GM04504 (cell line): ENCODE measurements at places on chromosomes 2 and 18.

DNA sequence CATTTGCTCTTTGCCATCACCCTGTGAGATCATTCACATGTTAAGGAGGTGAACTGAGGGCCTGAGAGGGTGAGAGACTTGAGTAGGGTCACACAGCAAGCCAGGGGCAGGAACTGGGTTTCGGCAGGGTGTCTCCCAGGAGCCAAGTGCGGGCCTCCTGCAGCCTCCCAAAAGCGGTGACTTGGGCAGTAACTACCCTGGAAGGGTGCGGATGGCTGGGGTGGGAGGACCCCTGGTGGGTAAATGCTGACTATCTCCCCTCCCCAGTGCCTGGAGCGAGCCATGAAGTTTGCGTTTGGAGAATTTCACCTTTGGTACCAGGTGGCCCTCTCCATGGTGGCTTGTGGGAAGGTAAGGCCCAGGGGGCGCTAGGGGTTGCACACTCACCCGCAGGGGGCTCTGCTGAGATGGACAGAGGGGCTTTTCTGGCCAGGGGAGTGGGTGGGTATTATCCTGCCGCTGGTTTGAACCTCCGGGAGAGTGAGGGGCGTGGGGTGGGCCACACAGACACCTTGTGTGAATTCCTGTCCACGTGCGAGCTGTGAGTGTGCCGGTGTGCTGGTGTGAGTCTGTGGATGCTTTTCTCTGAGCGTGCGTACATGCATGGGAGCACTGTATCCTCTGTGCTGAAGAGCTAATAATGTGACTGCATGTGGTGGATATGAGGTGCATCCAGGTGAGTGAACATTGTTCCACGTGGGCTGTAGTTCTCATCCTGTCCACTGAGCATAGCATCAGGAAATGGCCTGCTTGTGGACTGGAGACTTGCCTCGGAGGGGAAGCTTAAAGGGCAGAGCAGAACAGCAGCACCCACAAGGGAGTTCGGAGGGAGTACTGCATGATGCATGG is 91.0 kb upstream of the MCFD2 start:
- no peak for DNase-seq

DNA sequence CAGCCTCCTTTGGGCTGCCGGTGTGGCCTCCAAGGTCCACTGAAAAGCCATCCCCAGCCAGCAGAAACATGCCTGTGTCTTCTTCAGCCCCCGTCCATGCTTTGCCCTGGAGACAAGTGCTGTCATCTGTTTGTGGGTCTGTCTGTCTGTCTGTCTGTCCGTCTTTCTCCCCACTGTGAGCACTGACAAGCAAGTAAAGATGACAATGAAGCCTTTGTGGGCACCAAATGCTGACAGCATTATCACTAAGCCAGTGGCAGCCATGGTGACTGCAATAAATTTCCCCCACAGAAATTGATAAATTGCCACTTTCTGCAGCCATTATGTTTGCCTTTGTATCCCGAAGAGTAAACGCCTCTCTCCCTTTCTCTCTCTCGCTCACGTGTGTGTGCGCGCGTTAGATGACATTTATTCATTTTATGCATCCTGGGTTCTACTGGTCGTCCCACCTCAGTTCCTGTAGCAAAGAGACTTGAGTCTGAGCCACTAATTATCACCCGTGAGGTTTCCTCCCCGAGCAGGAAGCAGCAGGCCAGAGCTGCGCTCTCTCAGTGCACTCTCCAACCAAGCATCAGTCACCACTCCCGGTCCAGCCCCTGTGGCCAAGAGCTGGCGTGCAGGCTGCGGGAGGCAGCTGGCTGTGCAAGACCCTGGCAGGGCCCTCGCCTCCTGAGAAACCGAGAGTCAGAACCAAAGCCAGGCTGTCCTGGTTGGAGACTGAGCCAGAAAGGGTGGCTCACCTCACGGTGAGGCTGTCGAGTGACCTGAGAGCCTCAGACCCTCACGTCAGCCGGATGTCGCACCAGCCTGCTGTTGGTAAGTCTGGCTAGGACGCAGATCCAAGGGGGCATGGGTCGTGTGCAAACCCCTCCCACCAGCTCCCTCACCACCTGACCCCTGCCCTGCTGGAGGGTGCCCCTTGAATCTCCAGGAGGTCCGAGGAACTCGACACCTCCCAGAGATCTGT is 6.9 kb downstream of the STEAP3 start:
- DNase-seq: no peak

DNA sequence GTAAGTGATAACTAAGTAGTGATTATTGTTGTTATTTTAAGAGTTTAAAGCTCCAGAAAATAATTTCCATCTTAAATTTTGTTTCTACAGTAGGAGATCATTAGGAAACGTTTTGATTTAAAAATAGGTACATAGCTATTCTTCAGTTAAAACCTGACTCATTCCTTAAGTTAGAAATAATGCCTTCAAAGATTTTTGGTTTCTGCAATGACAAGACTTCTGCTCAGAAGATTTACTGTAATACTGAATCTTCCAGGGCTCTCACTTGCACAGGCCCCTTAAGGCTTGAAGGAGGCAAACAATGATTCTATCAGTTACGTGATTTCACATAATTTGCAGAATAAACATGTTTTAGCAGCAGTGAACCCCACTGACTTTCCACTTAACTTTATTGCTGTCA is 333.7 kb downstream of the RAD51AP2 start:
- DNase-seq: no peak

- peak; percentile 76 for DNase-seq
Observed at GRCh38 chr2:119820275-119820674, 60.6 kb downstream of the PTPN4 start.

- no peak for DNase-seq
Observed at GRCh38 chr2:201952187-201952586, 81.5 kb upstream of the FZD7 start.

- no peak for DNase-seq
Observed at GRCh38 chr2:12852135-12852534, 135.4 kb downstream of the TRIB2 start.

DNA sequence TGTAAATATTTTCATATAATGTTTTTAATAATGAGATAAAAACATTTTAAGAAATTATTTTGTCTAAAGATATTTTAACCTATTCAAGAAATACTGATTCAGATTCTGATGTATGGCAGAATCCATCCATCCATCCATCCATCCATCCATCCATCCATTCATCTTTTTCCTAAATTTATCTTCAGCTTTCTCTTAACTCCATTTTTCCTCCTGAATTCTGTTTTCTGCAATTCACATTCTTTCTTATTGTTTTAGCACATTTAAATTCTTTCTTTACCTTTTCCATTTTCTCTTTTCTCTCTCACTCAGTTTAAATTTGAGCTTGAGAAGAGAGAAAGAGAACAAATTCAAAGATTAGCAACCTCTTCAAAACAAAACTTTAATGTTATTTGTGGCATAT is 3.6 kb downstream of the LRP1B start:
- DNase-seq: no peak

DNA sequence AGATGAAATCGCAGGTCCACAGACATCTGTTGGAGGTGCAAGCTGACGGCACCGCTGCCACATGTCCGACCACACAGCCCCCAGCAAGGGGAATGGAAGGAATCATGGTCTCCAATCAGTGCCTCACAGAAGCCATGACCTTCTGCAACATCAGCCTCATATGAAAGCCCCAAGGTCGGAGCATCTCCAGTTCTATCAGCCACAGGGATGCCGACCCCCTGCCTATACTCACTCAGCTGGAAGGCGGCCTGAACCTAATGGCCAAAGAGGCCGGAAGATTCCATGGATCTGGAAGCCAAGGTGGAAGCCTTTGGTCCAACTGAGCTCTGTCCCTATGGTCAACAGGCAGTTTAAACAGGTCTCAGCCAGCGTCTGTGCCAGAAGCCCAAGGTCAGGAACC is 278.8 kb downstream of the TNS1 start:
- DNase-seq: no peak

DNA sequence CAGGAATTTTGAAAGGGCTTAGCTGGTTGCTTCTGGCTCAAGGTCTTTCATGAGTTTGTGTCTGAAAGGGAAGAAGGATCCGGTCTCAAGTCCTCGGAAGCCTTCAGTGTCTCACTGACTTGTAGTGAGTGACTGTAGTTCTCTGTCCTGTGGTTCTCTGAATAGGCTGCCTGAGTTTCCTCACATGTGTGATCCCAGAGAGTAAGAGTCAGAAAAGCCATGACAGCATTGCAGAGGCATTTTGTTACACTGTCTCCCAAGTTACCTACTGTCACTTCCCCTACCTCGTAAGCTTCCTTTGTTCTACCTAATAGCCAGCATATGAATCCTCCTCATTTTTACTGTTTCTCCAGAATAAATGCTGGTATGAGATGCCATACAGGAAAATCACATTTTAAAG is 709.1 kb upstream of the CHAC2 start:
- no peak for DNase-seq

- DNase-seq: no peak
Observed at GRCh38 chr2:229022071-229022470, 249.0 kb downstream of the PID1 start.

GRCh38 chr18:44680273-44681075 is at the start of gene SETBP1:
Gene SETBP1, plus strand, starts transcription at chr18:44680888. Its CDS starts 20,459 bp downstream, at chr18:44701347.
- no peak for DNase-seq

- no peak for DNase-seq
Observed at GRCh38 chr2:68710336-68710735, 24.3 kb upstream of the ARHGAP25 start.

- DNase-seq: no peak
Observed at GRCh38 chr2:38301969-38302702, 74.9 kb downstream of the ATL2 start.

GRCh38 chr18:60311676-60312360 is 60.8 kb downstream of the MC4R start:
- DNase-seq: no peak

GRCh38 chr2:46490521-46491141 is 11.3 kb downstream of the TMEM247 start:
- DNase-seq: no peak

- no peak for DNase-seq
Observed at GRCh38 chr2:235754357-235755207, 260.7 kb downstream of the AGAP1 start.

- DNase-seq: no peak
Observed at GRCh38 chr2:69387770-69388481, 899 bp upstream of the GFPT1 start.

- DNase-seq: no peak
Observed at GRCh38 chr2:72141881-72142451, 5.7 kb downstream of the CYP26B1 start.

- DNase-seq: no peak
Observed at GRCh38 chr2:101630224-101630949, 67.1 kb upstream of the MAP4K4 start.

DNA sequence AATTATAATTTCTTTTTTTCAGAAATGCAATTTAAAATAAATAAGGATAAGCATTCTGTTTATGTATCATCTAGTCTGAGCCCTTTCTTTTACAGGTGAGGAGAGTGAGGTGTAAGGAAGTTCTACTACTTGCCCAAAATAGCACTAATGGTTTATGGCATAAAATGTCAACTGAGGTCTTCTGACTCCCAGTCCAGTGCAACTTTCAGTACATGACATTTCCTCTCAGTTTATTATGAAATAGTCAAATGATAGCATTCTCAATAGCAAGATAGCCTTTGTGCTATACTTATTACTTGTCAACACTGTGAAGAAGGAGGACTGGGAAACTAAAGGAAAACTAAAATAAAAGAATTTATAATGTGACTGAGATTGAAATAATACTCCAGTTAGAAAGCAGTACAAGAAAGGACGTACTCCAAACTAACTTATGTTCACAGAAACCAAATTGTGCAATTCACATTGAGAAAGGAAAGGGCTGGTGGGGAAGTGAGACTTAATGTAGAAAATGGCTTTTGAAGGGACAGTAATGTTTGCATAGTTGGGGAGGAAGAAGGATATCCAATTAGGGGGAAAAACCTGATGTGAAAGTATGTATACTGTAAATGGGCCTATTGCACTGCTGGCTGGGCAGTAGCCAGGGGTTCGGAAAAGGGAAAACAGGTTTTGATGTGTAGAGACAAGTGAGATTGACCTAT is 166.7 kb upstream of the ZEB2 start:
- DNase-seq: no peak

DNA sequence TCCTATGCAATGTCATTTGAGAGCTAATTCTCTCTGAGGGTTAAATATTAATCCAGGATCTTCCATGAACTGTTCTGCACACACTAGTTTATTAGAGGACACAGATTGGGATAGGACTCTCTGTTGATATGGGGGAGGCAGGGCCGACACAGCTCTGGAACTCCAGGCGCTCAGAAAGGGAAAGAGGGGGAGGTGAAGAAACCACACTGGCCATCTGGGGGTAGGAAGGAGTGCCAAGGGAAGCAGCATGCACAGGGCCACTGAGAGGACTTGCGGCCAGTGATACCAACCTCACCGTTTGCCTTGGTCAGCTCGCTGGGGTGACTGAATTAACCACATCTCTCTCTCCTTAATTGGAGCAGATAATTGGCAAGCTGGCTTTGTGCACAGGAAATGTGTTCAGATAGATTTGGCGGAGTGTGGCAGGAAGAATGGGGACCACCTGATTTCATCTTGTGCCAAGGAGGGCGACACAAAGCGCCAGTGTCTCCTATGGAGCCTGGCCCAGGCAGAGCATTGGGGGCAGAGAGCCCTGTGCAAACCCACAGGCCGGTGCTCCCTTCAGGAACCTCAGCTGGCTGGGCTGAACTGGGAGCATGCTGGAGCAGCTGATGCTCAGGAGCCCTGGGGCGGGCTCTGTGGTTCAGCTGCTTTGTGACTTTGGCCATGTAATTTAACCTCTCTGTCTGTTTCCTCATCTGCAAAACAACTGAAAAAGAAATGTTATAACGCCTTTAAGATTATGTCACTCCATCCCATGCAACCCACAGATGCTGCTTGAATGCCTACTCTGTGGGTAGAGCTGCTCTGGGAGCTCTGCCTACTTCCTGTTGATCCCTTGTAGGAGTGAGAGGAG is 114.7 kb upstream of the STON1 start:
- peak; percentile 59 for DNase-seq

DNA sequence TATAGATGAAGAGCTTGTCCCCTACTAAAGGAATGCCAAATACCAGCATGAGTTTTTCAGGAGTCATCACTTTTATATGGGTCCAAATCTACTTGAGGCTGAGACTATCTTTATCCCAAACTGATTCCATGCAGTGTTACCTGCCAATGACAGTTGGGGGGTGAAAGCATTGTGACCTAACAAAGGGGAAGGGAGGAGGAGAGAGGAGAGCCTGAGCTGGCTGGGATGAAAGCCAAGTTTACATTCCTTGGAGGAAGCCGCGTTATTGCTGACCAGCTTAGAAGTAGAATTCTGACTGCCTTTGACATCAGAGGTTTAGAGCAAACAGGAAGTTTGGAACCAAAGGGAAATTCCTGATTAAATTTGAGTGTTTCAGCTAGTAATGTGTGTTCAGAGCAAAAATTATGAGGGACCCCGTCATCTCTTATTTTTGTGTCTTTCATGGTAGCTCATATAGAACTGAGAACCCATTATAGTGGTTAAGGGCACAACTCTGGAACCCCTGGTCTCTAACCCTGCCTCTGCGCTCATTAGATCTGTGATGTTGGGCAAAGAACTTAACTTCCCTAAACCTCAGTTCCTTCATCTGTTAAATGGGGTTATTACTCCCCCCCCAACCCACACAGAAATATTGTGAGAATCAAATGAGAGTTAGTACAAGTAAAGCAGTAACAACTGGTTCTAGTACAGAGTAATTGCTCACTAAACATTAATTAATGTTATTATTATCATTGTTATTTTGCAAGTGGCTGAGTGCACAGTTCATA is 199.3 kb upstream of the EPAS1 start:
- peak; percentile 96 for DNase-seq
